NCI-H1436 (cell line): ENCODE measurements at places on chromosomes 16 and 17.

DNA sequence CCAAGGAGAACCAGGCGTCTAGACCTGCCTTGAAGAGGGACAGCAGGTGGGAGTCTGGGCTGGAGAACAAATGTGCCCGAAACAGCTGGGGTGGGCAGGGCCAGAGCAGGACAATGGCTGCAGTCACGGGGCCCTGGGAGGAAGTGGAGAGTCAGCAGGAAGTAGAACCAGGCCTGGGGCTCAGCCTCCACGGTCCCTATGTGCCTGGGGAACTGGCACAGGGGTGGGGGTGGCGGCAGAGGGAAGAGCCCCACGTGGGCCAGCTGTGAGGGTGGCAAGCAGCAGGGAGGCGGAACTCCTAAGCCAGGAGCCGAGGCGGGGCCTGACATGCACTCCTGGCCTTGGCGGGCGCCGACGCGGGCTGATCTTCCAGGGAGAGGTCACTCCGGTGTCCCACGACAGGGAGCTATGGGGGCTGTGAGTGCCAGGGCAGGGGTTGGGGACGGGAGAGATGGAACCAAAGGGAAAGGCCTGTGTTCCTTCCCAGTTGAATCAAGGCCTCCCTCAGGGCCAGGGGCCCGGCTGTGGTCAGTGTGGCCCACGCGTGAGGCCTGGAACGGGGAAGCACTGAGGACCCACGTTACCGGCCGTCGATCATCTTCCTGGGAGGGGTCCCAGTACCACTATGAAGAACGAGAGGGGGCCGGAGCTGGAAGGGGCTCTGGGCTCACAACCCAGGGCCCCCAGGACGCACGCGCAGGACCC lies 42.7 kb downstream of the TIMM22 start:
- no peak for DNase-seq

GRCh38 chr16:73053364-73054124 lies 5.6 kb upstream of the ZFHX3 start:
- DNase-seq: peak; percentile 50

GRCh38 chr16:86575754-86576557 lies 2.4 kb upstream of the FOXL1 start:
- DNase-seq: no peak

- DNase-seq: no peak
Observed at GRCh38 chr17:72192800-72193192, 72.0 kb downstream of the SOX9 start.

DNA sequence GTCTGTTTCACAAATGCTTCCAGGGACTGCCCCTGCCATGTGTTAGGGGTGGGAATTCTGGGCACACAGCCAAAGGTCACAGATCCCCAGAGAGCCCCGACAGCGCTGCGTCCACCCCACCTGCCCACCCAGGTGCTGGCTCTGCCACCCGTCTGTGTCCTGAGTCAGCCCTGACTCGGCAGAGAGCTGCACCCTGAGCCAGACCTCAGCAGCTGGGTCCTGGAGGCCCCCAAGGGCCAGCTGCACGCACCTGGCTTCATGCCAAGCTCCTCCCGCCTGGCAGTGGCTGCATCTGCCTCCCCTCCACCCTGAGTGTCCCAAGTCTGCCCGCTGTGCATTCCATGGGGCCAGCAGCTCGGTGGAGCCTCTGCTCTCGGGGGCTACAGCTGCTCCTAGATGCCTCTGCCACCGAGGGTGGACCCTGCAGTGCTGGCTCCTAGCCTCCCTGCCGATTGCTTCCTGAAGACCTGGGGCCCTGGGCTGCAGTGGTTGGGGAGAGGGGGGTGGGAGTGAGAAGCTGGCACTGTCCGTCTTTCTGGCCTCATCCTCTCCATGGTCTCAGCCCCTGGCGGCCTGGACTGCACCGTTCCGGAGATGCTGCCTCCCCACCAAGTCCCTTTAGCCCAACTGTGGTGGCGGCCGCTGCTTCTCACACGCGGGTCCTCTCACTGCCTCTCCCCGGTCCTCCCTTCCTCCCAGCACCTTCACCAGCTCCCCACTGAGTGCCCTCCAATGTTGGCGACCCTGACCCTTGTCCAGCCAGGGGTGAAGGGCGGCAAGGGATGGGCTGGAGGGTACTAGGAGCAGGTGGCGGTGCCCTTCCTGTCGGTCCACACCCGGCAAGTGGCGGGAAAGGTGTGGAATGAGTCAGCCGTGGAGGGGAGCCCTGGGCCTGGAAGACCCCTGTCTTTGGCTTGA lies 3.0 kb downstream of the SECTM1 start:
- DNase-seq: peak; percentile 85

DNA sequence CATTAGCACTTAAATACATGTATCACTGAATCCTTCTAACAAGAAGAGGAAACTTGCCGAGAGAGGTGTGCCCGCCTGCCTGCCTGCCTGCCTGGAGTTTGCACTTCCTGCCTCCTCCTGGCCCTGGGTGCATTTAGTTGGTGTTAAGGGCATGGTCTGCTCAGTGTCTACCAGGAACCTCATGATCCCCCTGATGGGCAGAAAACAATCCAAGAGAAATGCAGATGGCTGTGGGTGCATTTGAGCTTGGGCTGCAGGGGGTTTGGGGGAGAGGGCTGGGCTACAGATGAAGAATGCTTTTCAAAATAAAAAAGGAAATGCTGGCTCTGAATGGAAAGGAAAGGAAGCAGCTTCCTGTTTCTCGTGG lies 10.1 kb downstream of the KSR1 start:
- no peak for DNase-seq

DNA sequence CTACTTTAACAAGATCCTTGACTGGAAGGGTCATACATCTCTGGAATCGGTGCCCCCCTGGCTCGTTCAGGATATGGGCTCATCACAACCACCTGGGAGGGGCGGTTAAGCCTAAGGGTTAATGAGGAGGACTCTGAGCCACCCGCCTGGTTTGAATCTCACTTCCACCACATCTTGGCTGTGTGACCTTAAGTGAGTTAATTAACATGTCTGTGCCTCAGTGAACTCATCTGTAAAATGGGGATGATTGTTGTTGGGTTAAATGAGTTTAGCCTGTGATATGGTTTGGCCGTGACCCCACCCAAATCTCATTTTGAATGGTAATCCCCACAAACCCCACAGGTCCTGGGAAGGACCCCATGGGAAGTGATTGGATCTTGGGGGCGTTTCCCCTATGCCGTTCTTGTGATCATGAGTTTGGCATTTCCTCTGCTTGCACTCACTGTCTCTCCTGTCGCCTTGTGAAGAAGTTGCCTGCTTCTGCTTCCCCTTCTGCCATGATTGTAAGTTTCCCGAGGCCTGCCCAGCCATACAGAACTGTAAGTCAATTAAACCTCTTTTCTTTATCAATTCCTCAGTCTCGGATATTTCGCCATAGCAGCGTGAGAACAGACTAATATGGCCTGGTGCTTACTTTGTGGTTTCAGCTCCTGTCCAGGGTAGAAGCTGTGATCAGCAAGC lies 214.0 kb upstream of the CIBAR2 start:
- DNase-seq: no peak

GRCh38 chr17:77427391-77427991 lies 286.7 kb downstream of the SEC14L1 start:
- no peak for DNase-seq

- no peak for DNase-seq
Observed at GRCh38 chr16:12518241-12519175, 285.2 kb downstream of the CPPED1 start.

DNA sequence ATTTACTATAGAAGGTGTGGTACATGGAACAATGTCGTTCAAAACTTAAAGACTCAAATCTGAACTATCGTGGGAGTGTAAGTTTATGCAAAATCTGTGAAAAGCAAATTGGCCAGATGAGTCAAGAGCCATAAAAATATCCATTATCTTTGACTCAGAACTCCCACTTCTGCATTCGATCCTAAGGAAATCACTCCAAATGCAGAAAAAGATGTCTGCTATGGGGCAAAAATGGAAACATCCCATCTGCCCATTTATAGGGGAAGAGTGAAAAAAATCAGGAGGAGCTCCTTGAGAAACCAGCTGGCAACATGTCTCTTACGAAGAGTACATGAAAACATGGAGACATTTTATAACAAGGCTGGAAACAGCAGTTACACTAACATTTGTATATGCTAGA lies 43.6 kb upstream of the CCDC182 start:
- DNase-seq: no peak

- no peak for DNase-seq
Observed at GRCh38 chr17:17141860-17142552, 64.1 kb downstream of the PLD6 start.

- DNase-seq: no peak
Observed at GRCh38 chr17:57102122-57102521, 17.1 kb downstream of the AKAP1 start.

- DNase-seq: no peak
Observed at GRCh38 chr17:34227707-34228106, 27.4 kb upstream of the CCL2 start.

DNA sequence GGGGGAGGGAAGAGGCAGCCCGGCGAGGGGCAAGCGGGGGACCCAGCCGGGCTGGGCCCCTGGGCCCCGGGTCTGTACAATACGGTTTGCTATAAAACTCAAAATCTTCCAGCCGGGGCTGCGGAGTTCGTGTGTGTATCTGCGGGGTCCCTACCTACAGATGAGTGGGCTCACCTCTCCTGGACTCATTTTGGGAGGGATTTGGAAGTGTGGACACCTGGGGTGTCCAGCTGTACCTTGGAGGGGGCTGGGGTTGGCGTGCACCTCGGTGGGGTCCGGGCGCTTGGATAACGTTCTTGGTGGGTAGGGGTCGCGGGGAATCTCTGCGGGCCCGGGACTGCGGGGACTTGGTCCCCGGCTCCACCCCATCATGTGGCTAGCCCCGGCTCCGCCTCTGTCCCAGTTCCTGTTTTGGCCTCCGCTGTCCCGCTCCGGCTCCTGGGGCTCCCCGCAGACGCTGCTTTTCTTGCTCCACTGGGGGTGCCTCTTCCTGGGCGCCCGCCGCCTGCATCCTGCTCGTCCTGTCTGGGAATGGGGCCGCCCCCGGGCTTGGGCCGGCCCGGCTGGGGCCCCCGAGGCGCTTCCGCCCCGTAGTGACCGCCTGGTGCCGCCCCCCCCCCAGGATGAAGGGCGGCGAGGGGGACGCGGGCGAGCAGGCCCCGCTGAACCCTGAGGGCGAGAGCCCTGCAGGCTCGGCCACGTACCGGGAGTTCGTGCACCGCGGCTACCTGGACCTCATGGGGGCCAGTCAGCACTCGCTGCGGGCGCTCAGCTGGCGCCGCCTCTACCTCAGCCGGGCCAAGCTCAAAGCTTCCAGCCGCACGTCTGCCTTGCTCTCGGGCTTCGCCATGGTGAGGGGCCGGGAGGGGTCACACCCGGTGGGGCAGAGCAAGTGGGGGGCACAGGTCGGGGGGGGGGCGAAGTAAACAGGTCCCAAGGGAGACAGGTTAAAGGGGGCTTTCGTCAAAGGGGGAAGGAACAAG lies at the start of gene ORAI3:
Gene ORAI3, plus strand, starts transcription at position 402 of the 983 bp plus-strand sequence. Its CDS starts 222 bp downstream, at position 624.
- no peak for DNase-seq

DNA sequence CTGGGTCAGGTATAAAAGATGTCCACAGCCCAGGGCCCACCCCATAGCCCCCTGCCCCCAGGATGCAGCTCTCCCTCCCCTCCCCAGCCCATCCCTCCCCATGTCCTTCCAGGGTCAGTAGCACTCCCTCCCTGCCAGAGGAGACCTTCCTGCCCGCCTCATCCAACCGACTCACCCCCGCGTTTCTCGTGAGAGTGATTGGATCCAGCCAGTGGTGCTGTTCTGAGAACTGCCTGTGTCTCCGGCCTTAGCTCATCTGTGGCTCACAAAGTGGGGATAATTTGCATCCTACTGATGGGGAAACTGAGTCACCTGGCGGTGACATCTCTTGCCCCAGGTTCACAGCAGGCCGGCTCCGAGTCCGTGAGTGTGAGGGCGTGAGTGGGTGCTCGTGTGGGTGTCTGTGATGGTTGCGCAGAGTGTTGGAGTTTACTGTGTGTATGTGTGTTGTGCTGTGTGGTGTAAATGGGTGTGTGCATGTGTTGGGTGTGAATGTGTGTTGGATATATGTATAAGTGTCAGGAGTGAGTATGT lies 90.7 kb upstream of the GSE1 start:
- no peak for DNase-seq

GRCh38 chr16:56823081-56823733 lies 41.8 kb upstream of the SLC12A3 start:
- DNase-seq: no peak

DNA sequence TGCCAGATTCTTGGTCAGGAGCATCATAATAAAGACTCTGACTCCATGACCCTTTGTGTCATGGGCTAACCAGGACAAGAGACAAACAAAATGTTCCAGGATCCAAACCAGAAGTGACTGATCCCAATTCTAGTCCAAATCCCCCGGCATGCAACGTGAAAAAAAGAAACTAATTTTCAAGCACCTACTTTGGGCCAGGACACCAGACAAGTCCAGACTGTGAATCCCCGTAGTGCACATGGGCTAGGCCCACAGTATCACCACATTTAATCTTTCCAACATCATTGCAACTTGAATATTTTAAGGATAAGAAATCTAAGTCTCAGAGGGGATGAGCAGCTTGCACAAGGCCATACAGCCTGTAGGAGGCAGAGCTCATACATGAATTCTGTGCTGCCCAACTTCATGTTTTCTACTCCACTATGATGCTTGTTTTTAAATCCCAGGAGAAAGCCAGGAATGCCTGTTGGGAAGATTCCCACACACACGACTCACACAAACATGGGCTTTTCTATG lies 365.7 kb downstream of the NPIPA8 start:
- DNase-seq: no peak

DNA sequence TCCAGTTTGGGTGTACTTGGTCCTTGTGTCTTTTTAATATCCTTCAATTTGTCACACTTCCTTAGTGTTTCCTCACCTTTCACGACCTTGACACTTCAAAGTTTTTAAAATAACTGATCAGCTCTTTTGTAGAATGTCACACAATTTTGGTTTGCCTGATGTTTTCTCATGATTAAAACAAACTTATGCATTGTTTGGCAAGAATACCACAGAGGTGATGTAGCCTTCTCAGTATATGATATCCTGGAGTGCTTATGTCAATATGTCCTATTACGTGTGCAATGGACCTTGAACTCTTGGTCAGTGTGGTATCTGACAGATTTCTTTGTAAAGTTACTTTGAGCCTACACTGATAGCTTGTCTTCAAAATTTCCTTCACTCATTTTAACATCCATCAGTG lies 297.4 kb downstream of the CNTNAP4 start:
- no peak for DNase-seq
